ENCODE measurements at places on chromosomes 3 and 15. TPM values are rescaled to one million over a fixed set of nuclear protein-coding genes. Genes with fewer than 3 reads are reported as not detected.

The ANKDD1A gene
- 6.9 TPM for total RNA-seq

The AHSG gene
- not detected for total RNA-seq

The LDHAL6B gene
- total RNA-seq, result not detected

The GABRG3 gene
- not detected for total RNA-seq

The MAGEL2 gene
- not detected for total RNA-seq

The ZPLD1 gene
- total RNA-seq, result not detected

The SEMA3G gene
- not detected for total RNA-seq

The CHRFAM7A gene
- not detected for total RNA-seq

The PROS1 gene
- total RNA-seq, result 0.17 TPM

The FSTL1 gene
- total RNA-seq, result 0.23 TPM

The SEMA6D gene
- total RNA-seq, result not detected

The TMC3 gene
- total RNA-seq, result not detected

The CLDN18 gene
- total RNA-seq, result not detected

The SPSB4 gene
- not detected for total RNA-seq

The FANCD2OS gene
- not detected for total RNA-seq

The TMEM45A gene
- 0.19 TPM for total RNA-seq

The APPL1 gene
- 36.3 TPM for total RNA-seq

The ZIC1 gene
- not detected for total RNA-seq

The INSYN1 gene
- total RNA-seq, result not detected

The GABRA5 gene
- total RNA-seq, result not detected

The ST6GAL1 gene
- 153 TPM for total RNA-seq

The PRSS50 gene
- total RNA-seq, result not detected

The STX19 gene
- 0.19 TPM for total RNA-seq

The BBS4 gene
- total RNA-seq, result 8.4 TPM

The TTLL13 gene
- 0.34 TPM for total RNA-seq

The CYP11A1 gene
- not detected for total RNA-seq

The MST1R gene
- 3.0 TPM for total RNA-seq

The RARRES1 gene
- not detected for total RNA-seq

The COL7A1 gene
- 0.60 TPM for total RNA-seq

The GNAT1 gene
- not detected for total RNA-seq

The ITIH3 gene
- total RNA-seq, result not detected

The TOP2B gene
- 123 TPM for total RNA-seq

The LRRC34 gene
- total RNA-seq, result 5.2 TPM

The CKMT1B gene
- total RNA-seq, result not detected

The ANKRD63 gene
- total RNA-seq, result 0.26 TPM

The ZIC4 gene
- not detected for total RNA-seq

Data from activated naive CD4-positive, alpha-beta T cell treated with anti-CD3 and anti-CD28 coated beads, Interleukin-2, amount 10 ng/mL, durations not matched to agents 5 hours and 36 hours (primary cell).